Hematopoietic multipotent progenitor cell treated with erythropoietin and hydrocortisone succinate and interleukin-3 and kit ligand, for 4 days (in vitro differentiated cells): ENCODE measurements at places on chromosomes 13 and 19.

- DNase-seq: no peak
Observed at GRCh38 chr13:113775451-113776145, 16.6 kb downstream of the TMEM255B start.

GRCh38 chr19:5749505-5749904, 29.1 kb downstream of the CATSPERD start:
- no peak for DNase-seq

- peak; percentile 78 for DNase-seq
Observed at GRCh38 chr19:41641879-41642485, 15.1 kb upstream of the CEACAM4 start.

DNA sequence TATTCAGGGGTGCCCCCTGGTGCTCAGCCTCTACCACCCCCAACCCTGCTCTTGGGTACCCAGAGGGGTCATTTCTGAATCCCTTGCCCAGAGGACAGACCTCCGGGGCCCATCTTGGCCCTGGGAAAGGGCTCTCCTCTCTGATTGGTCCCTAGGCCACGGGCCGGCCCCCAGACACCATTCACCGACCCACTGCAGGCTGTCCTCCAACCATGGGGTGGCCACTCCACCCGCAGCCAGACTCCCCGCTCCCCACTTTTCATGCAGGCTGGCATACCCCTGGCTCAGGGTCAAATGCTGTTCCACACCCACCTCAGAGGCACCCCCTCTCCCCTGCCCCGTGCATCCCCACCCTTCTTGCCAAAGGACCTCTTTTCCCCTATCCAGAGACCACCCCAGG, 14.8 kb downstream of the SMIM24 start:
- no peak for DNase-seq

GRCh38 chr19:39500543-39500942, 1.8 kb downstream of the DLL3 start:
- DNase-seq: no peak

DNA sequence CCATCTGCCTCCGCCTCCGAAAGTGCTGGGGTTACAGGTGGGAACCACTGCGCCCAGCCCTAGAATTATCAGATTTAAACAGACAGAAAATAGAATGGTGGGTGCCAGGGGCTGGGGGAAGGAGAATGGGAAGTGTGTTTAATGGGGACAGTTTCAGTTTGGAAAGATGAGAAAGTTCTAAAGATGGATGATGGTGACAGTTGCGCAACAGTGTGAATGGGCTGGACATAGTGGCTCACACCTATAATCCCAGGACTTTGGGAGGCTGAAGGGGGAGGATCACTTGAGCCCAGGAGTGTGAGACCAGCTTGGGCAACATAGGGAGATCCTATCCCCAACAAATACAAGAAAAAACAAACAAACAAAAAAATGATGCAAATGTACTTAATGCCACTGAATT, 15.9 kb downstream of the KANK2 start:
- DNase-seq: no peak

- DNase-seq: peak; percentile 2
Observed at GRCh38 chr19:4575267-4576015, 16.0 kb upstream of the SEMA6B start.
